Fibroblast of skin of left quadriceps (primary cell): ENCODE measurements at places on chromosomes 12 and 14.

DNA sequence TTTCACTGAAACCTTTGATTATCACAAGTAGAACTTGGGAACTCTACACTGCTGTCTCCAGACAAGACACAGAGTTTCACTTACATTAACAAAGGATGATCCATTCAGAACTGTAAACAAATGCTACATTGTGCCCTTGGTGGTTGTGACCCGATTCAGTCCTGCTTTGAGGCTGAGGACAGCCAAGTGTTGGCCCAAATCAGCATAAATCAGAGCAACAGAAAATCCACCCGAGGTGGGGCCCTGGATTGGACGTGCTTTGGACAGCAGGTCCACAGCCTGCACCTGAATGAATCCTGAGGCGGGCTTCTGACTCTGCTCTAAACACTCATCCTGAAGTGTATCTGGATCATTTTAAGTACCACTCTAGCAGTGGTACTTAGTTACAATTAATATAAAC, 68.8 kb downstream of the PPP2R5C start:
- DNase-seq, result no peak

- DNase-seq, result no peak
These were observed 442.7 kb downstream of the BTG1 start for GRCh38 chr12:91702843-91703425.

DNA sequence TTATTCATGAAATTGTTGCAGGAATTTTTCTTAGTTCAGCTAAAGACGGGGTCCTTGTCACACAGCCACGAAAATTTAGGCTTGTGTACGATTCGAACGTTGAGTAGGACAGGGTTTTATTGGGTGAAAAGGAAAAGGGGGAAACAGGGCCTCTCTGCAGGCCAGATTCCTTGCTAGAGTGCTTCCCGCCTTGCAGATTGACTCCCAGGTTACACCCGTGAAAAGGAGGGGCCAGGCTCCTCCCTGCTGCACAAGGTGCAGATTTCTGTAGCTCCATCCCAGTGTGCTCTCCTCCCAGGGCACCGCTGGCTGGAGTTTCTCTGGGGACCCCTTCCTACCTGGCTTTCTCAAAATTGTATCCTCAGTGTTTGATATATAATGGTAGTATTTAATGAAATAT, 221.5 kb downstream of the ERC1 start:
- no peak for DNase-seq

DNA sequence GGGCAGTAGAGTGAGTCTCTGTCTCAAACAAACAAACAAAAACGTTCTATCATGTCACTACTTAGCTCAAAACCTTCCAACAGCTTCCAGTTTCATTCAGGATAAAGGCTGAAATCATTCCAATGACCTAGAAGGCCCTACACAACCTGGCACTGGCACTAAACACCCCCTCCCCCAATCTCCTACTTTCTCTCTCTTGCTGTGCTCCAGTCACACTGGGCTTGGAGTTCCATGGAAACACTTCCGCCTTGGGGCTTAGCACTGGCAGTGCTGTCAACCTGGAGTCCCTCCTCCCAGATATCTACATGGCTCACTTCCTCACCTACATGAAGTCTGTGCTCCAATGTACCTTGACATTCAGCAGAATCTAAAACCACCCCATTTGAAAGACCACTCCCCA, 65.0 kb upstream of the SINHCAF start:
- DNase-seq, result no peak

DNA sequence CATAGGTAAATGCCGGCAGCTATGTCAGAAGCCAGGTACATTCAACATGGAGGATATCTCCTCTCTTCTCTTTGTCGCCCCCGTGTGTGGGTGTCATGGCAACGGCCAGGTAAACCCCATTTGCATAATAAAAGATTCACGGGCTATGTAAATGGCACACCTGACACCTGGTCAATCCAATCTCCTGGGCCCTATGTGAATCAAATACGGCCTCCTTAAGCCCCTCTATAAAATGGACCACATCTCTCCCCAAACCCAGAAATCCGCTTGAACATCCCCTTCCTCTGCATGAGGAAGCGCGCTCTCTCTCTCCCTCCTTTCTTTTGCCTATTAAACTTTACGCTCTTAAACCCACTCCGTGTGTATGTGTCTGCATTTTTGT, 363.7 kb downstream of the SOX5 start:
- no peak for DNase-seq

GRCh38 chr12:57965766-57966165, 24.4 kb downstream of the ATP23 start:
- no peak for DNase-seq

- DNase-seq, result no peak
These were observed 76.4 kb downstream of the GPATCH2L start for GRCh38 chr14:76228138-76228537.

GRCh38 chr12:124588751-124589267, 21.4 kb upstream of the NCOR2 start:
- no peak for DNase-seq

DNA sequence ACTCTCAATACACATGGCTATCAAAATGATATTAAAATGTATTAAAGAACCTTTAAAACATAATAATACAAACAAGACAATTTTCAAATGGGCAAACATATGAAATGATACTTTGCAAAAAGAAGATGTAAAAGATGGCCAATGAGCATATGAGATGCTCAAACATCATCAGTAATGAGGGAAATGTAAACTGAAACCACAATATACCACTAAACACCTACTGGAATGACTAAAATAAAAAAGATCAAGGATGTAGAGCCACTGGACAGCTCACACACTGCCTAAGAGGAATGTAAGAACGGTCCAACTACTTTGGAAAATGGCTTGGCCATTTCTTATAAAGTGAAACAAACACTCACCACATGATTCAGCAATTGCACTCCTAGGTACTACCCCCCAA, 97.2 kb upstream of the BBS10 start:
- DNase-seq, result no peak

DNA sequence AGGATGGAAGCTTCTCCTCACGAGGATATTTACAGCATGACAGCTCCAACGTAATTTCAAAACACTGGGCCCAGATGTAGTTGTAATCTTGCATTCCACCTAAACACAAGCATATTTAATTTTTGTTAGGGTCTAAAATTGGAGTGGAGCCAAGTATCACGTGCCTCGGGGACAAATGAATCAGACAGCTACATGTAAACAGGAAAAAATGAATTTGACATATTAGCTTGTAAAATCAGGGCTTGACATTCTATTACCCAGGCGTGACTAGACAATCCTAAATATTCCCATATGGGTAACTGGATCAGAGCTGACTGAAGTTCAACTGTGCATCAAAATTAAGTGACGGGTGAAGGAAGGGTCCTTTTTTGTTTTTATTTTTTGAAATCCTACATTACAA, 59.0 kb downstream of the MDM2 start:
- DNase-seq, result no peak

DNA sequence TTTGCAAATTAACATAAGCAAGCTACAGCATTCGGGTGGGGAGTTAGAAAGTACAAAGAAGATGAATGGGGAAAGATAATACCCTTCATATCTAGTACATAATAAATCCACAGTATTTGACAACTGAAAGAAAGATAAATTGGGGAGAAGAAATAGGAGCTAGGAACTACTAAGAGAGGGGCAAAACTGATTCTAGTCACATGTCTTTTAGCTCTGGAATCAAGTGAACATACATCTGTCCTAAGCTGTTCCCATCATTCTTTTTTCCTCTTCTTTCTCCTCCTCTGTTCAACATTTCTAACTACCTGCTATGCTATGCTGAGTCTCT, 15.3 kb upstream of the APOF start:
- DNase-seq, result no peak

DNA sequence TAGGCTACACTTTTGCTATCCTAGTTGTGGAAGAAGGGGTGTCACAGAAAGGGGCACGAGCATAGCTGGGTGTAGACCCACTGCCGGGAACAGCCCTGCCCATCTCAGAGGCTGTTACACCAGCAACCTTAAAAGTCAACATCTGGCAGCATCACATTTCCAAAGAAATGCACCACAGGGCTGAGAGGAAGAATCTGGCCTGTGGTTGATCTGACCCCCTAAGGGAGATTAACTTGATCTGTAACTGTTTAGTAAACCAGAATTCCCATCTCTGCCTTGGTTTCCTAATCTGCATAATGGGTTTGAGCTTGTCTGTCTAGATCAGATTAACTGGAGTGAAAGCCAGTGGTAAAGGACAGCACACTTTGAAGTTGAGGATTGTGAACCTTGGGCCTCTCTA, 1.3 kb downstream of the LRP1-AS start:
- no peak for DNase-seq

DNA sequence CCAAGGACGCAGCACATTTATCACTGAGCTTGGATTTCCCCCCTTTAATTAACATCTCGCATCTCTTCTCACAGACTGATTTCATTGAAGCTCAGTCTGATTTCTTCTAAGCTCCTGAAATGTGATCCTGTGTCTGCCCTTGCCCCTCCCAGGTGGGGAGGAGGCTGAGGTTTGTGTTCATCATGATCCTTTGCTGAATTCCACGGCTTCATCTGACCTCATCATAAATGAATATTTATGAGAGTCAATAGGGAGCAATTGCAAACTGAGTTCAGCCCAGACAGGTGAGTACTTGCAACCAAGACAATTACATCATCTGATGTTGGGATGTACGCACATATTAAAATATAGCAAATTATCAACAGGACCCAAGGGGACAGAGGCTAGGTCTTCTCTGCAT, 72.4 kb downstream of the MAP1LC3B2 start:
- DNase-seq, result no peak

DNA sequence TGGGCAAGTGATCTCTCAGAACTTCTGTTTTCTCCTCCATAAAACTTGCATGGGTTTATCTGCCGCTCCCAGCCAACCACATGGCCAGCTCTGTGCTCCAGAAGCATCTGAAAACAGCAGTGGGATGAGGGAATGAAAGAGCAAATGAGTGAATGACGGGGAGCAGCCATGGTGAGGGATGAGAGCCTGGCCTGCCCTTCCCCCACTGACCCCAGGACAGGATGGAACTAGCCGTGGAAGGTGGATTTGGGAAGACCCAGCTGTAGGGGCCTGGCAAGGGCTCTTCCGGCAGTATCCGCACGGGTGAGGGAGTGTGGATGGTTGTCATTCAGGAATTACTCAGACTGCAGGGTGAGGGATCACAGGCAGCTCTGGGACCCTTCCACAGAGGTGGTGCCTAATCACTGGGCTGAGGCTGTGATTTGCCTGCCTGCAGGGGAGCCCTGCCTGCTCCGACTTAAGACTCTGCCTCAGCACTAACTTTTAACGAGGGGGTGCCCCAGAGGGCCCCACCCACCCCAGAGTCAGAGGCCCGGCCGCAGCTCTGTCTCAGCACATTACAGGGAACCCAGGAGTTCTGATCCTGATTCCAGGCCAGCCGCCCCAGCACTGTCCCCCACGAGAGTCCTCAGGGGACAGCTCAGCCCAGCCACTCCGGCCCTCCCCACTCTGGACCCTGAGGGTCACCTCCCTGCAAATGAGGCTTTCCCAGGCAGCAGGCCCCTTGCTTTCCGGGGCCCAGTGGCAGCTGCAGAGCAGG, 136.8 kb upstream of the C14orf180 start:
- no peak for DNase-seq

GRCh38 chr12:108635201-108635996, 1.7 kb upstream of the SELPLG start:
- DNase-seq, result no peak

GRCh38 chr12:128976120-128976738, 123.0 kb downstream of the GLT1D1 start:
- DNase-seq, result no peak

- DNase-seq, result no peak
These were observed 85.1 kb downstream of the BORCS5 start for GRCh38 chr12:12441843-12442461.

DNA sequence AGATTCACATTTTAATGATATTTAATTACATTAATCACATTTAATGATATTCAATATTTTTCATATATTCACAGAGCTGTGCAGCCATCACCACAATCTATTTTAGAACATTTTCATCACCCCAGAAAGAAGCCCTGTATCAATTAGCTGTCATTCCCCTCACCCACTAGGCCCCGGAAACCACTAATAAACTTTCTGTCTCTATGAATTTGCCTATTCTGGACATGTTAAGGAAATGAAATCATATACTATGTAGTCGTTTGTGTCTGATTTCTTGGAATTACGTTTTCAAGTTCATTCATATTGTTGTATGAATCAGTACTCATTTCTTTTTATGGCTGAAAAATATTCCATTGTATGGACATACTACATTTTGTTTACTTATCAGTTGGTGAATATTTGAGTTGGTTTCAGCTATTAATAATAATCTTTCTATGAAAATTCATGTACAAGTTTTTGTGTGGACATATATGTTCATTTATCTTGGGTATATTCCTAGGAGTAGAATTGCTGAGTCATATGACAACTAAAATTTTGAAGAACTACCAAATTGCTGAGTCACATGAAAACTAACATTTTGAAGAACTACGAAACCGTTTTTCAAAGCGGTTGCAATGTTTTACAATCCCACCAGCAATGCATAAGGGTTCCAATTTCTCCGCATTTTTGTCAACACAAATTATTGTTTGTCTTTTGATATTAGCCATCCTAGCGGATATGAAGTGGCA, 11.7 kb upstream of the OTOGL start:
- DNase-seq, result no peak

- no peak for DNase-seq
These were observed 52.6 kb upstream of the KCNJ8 start for GRCh38 chr12:21827083-21827482.

- no peak for DNase-seq
These were observed 220.5 kb downstream of the BCAT1 start for GRCh38 chr12:24728366-24728765.

DNA sequence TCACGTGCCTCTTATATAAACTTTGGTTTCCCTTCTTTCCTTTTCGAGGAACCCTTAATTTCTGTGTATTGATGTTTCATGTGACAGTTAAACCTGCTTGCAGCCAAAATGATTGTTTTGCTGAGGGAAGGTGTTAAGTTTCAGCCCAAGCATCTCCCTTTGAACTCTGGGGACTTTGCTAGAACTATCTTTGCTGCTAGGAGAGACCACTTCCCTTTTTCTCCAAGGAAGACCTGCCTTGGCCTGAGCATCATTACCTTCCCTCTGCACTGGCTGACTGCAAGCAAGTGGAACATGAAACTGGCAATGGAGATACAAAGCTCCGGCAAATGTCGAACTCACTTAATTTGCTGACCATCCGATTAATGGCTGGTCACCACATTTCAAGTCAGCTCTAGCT, 192.8 kb downstream of the GRIN2B start:
- no peak for DNase-seq

DNA sequence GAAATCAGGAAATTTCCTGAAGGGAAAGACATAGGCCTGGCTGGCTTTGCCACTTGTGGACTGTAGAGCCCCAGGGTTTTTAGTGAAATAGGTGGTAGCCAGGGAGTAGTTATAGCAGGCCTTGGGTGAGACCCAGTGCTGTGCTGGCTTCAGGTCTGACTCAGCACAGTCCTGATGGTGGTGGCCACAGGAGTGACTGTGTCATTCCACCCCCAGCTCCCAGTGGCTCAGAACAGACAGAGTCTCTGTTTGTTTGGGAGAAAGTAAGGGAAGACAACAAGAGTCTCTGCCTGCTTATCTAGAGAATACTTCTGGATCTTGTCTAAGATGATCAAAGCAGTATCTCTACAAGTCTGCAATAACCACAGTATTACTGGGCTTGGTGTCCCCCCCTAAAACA, 27.5 kb upstream of the OR6J1 start:
- DNase-seq, result no peak
